ENCODE measurements at places on chromosomes 16 and 17. TPM values are rescaled to one million over a fixed set of nuclear protein-coding genes. Genes with fewer than 3 reads are reported as not detected.

DNA sequence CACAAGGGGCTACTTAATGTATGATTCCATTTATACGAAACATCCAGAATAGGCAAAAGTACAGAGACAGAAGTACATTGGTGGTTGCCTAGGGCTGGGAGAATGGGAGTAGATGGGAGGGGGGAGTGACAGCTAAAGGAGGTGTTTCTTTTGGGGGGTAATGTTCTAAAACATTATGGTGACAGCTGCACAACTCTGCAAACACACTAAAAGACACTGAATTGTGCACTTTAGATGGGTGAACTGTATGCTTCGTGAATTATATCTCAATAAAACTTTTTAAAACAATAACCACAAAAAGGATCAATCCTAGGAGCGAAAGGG lies 661 bp downstream of the LYRM9 start:
- no peak for DNase-seq

GRCh38 chr16:77430787-77431585 lies 3.8 kb downstream of the ADAMTS18 start:
- DNase-seq, result no peak

DNA sequence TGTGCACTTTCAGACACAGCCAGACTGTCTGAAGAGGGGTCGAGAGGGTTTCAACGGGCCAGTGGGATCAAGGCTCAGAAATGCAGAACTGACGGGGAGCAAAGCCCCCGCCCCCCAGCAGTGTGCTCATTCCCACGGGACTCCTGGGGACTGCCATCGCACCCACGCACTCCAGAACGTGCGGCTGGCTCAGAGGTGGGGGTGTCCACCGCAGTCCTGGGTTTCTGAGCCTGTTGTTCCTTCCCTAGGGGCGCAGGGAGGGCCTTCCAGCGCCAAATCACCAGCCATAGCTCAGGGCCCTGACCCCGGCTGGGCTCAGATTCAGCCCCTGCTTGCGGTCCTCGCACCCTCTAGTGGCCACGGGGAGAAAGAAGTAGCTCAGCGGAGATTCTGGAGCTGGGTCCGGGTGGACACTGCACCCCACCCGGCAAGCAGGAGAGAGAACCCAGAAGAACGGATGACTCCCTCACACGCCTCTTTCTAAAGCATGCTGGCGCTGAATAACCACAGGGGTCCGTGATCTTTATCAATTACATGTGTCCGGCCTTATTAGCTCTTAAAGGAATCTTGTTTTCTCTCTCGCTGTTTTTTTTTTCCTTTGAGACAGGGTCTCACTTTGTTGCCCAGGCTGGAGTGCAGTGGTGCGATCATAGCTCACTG lies 45.0 kb upstream of the USP7 start:
- peak; percentile 49 for DNase-seq

DNA sequence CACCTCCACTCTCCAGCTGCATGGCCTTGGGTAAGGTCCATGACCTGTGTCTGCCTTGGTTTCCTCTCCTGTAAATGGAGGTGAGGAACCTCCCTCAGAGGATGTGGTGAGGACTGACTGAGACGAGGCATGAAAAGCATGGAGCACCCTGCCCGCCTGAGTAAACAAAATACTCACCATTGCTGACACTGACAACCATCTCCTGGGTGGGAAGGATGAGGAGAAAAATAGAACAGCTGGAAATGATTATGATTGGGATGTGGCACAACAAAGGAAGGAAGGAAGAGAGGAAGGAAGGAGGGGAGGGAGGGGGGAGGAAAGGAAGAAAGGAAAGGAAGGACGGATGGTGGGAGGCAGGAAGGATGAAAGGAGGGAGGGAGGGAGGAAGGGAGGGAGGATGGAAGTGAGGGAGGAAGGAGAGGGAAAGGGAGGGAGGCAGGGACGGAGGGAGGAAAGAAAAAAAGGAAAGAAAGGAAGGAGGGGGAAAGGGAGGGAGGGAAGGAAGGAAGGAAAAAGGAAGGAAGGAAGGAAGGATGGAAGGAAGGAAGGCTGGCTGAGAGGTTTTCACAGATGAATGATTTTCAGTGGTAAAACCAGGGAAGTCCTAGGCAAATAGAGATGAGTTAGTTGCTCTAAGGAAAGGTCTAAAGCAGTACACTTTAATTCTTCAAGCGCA lies 276.5 kb upstream of the XYLT1 start:
- no peak for DNase-seq

Gene TP53TG3
- total RNA-seq, result not detected

Gene COL1A1
- total RNA-seq, result 13.9 TPM

DNA sequence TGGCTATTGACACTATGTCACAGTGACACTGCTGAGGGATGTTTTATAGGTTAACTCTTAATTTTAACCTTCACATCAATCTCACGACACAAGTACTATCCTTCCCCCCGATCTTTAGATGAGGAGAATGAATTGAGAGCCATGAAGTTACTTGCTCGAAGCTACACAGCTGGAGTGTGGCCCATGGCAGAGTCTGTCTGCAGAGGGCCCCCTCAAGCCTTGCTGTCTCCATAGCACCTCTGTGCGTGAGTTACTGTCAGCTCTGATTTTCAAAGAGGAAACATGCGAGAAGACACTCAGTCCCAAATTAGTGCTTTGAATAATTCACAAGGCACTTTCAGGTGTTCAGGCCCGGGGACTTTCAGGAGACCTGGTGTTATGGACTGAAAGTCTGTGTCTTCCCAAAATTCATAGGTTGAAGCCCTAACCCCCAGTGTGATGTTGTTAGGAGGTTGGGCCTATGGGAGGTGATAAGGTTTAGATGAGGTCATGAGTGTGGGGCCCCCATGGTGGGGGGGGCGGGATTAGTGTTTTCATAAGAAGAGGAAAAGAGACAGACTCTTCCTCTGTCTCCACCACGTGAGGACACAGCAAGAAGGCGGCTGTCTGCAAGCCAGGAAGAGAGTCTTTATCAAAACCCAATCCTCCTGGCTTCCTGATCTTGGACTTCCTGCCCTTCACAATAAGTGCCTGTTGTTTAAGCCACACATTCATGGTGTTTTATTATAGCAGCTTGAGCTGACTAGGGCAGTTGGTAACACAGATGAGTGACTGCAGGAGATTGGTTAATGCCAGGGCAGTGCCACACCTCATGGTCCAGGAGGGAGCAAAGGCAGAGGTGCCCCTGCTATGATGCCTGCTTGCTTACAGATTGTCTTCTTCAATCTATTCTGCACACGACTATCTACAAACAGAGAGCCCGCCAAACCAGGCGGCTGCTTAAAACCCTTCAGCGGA lies 281.8 kb downstream of the HAPSTR1 start:
- no peak for DNase-seq

- no peak for DNase-seq
These were observed 33.5 kb upstream of the ETV4 start for GRCh38 chr17:43579566-43580140.

DNA sequence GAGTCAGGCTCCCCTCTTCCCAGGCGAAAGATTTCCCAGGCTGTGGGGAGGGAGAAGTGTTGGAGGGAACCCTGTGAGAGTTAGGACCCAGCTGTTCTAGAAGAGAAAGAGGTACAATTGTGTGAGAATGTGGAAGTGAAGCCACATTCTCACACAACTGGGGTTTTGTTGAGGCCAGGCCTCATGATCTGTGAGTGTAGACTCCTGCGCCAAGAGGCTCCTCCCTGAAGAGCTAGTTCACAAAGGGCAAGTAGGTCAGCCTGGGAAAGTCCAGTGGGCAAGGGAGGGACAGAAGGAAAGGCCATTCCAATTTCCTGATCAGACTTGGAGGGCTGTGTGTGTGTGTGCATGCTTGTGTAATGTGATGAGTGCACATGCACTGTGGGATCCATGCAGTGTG lies 15.2 kb downstream of the CD300LF start:
- no peak for DNase-seq

Gene TNS4
- total RNA-seq, result 9.0 TPM

DNA sequence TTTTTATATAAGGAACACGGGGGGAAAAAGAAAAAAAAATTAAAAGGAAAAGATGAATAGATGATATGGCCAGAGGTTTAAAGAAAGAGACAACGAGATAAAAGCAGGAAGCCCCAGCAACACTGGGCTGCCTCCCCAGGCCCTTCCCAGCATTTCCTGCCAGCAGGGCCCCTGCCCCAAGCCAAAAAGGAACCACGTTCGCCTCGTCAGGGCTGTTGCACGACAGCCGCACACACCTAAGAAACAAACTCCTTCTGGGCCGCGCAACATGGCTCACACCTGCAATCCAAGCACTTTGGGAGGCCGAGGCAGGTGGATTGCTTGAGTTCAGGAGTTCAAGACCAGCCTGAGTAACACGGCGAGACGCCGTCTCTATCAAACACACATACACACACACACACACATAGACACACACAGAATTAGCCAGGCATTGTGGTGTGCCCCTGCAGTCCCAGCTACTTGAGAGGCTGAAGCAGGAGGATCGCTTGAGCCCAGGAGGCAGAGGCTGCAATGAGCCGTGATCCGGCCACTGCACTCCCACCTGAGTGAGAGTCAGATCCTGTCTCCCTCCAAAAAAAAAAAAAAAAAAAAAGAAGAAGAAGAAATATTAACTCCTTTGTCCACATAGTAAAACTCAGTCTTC lies 83.0 kb downstream of the ANKRD11 start:
- DNase-seq, result peak; percentile 31

GRCh38 chr17:27384726-27385125 lies 71.5 kb upstream of the KSR1 start:
- no peak for DNase-seq

Gene MED1
- total RNA-seq, result 63.7 TPM

DNA sequence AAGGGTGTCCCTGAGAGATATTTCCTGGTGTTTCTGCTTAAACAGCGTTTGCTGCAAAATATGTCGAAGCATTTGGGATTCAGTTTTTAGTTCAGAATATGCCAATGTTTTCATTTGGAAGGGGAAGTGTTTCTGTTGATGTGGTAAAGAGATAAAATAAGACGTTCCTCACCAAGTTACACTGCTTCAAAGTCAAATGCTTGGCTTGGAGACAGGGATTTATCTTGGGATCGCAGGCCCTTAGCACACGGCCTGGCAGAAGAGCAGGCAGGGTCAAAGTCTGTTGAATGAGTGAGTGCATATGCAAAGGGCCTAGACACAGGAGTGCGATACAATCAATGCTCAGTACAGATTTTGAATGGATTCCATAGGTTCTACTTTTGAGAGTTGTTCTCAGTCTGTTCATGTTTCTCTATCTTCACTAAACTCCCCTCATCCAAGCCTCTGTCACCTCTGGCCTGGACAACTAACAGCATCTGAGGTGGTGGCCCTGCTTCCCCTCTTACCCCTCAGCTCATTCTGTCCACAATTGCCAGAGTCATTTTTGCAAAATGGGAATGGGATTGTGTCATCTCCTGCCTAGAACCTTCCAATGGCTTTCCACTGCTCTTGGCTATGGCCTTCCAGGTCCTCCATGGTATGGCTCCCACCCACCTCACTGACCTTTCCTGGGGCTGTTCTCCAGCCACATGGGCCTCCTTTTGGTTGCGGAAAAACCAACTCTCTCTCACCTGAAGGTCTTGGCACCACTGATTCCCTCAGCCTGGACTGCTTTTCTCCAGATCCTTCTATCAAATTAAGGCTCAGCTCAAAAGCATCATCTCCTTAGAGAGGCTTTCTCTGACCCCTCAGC lies 3.2 kb downstream of the DEXI start:
- DNase-seq, result no peak

Gene LHX1
- total RNA-seq, result 0.23 TPM

Gene CACNA1H
- 0.09 TPM for total RNA-seq

- no peak for DNase-seq
These were observed 230.7 kb downstream of the IRX3 start for GRCh38 chr16:54055864-54056263.

- peak; percentile 46 for DNase-seq
These were observed 3.4 kb upstream of the ZNF385C start for GRCh38 chr17:42101513-42102292.

DNA sequence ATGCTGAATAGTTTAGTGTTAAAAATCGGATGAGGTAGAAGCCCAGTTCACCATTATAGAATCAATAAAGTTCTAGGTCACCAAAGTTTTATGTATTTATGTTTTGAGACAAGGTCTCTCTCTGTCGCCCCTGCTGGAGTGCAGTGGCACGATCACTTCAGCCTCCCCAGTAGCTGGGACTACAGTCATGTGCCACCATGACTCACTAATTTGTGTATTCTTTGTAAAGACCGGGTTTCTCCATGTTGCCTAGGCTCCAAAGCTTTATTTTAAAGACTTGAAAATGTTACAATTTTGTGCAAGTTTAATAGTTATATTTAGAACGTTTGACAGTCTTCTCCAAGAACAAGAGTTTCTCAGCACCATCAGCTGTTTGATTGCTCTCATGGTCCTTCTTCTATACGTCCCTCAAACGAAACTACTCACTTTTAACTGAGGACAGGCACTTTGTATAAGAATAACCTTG lies 32.1 kb downstream of the NDE1 start:
- DNase-seq, result no peak

DNA sequence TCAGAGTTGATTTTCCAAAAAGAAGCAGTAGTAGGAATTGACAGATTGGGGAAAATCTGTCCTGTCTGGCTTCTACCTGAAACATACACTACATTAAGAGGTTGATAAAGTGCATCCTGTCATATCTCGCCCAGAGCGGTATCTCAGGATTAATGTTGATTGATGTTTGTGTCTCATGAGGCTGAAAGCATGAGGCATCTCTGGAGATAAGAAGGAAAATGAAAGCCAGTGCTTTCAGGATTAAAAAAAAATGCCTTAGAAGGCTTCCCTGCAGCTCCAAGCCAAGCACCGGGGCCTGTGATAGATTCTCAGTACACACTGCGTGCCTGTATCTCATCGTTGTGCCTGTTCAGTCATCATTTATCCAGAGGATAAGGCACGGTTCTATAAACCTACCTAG lies 26.4 kb upstream of the CD300E start:
- no peak for DNase-seq

Gene HIRIP3
- total RNA-seq, result 40.7 TPM

Gene CTRB1
- not detected for total RNA-seq

DNA sequence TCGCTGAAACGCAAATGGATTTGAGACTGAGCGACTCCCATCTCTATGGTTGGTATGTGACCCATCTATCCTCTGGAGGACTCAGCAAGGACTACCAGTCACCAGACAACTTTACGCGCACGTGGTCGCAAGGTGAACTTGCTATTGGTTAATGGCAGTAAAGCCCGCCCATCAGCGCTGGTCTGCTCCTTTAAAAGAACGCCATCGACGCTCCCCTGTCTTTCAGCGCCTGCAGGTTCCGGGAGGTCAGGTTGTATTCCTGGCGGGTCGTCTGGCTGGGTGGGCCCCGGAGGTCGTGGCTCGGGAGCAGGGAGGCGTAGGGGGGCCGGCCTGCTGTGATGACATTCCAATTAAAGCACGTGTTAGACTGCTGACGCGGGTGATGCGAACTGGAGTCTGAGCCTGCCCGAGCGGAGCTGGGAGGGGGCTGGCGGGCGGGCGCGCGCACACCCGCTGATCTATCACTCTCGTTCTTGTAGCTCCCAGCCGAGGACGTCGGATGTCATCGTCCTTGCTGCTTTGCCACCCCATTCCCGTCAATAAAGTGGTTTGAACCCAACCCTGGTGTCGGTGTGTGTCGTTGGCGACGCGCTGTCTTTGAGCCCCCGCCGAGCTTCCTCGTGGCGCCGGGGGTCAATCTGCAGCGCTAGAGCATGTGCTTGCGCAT lies 15.9 kb upstream of the ERN1 start:
- peak; percentile 94 for DNase-seq

Gene ZKSCAN2
- 6.4 TPM for total RNA-seq

Gene RCVRN
- not detected for total RNA-seq

GRCh38 chr17:5662409-5663085 lies 78.2 kb upstream of the NLRP1 start:
- DNase-seq, result no peak

Gene PTX4
- total RNA-seq, result not detected

Gene RNU2-1
- 5,483 TPM for total RNA-seq

Measured in activated T-helper 2 cell treated with anti-CD3 and anti-CD28 coated beads, Interferon-gamma antibody, Interleukin-2, Interleukin-4, amounts not matched to agents 10 μg/mL and 5 μg/mL and 100 μg/mL, durations not matched to agents 14 hours and 24 hours and 36 hours (primary cell).